CD4-positive, alpha-beta T cell treated with Interleukin-4 for 1 hour (primary cell): ENCODE measurements at places on chromosomes 1 and 21.

- no peak for DNase-seq
Measured at GRCh38 chr1:246572785-246573184, 6.5 kb downstream of the CNST start.

DNA sequence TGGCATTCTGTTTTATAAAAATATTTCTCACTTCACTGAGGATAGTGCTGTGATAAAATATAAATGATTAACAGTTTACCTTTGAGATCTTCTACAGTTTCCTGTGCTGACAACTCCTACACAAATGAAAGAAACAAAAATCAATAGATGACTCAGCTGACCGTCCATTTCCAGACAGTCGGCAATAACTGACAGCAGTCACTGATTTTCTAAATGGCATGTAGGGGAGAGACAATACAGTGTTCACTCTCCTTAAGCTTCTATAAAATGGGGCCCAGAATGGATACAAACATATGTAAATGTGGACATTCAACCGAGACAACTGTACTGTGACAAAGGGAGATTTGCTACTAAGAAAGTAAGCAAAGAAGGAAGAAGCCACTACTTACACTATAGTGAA, 34.3 kb downstream of the PCNX2 start:
- DNase-seq: no peak

DNA sequence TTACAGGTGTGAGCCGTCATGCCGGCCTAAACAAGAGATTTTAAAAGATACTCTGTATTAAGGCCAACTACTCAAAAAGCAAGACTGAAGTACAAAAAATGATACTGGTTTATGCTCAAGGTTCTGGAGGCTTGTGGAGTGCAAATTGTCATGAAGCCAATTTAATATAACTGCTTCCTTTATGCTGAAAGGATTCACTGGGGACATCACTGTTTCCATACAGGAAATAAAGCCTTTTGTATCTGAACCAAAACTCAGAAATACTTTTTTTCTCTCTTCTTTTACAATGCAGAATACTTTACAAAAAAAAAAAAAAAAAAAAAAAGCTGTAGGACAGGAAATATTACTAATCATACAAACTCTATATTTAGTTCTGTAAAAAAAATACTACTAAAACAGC, 55.5 kb upstream of the CNN3 start:
- DNase-seq: no peak

DNA sequence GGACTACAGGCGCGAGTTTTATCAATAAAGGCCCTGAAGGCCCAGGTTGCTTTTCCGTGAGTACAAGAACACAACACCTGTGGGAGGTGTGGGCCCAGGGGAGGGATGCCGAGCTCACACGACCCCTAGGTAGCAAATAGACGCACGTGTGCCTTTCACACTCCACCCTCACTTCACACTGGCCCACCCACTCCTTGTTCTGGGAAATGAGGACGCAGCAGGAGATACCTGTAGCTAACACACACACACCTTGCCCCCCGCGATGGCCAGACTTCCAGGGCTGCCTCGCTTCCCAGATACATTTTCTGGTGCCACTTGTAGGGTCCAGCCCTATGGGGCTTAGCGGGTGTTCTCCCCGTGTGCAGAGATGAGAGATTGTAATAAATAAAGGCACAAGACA, 4.3 kb upstream of the CCDC27 start:
- DNase-seq: no peak

DNA sequence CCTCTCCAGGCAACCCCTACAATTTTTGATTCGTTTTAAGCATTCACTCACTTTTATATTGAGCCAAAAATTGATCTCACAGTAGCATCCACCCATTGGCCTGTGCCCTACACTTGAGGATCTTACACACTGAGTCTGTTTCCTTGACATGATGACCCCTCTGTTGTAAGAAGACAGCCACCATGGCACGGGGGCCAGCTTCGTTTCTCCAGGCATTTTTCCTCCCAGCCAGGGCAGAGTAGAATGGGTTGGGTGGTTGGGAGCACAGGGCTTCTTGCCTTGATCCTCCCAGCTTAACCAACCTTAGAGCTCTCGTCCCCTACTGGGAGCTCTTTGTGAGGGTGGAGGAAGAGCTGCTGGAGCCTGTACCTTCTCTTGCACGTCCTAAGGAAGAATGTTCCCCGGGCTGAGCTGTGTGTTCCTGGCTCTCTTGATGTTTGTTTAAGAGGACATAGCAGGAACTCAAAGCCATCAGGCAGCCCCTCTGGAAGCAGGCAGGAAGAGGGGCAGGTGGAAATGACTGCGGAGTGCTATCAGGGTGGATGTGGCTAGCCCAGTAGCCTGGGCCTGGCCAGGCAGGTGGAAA, 213.2 kb upstream of the TMEM51 start:
- DNase-seq: no peak

GRCh38 chr1:21414015-21414414, 25.9 kb upstream of the NBPF3 start:
- DNase-seq: no peak

DNA sequence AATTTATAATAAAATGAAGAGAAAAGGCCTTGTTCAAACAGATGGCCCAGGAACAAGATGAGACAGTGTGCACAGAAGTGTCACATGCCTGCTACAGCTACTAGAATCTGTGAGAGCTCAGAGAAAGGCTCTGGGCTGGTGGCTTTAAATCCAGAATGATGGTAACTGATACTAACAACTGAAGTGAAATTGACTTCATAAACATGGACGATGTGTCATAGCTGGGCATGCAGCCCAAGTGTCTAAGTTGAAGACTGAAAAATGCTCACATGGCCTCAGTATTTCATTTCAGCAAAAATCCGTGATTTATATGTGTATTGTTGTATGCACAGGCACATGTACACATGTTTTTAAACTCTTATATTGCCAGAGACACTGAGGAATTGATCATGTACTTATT, 208.3 kb upstream of the RUNX1 start:
- DNase-seq: no peak

- DNase-seq: peak; percentile 76
Measured at GRCh38 chr1:55217226-55217986, 2.2 kb upstream of the USP24 start.

- DNase-seq: no peak
Measured at GRCh38 chr21:42512346-42513034, 1.2 kb upstream of the SLC37A1 start.

- DNase-seq: peak; percentile 83
Measured at GRCh38 chr1:152036267-152037216, at the start of gene S100A11. Gene S100A11, minus strand, starts transcription at chr1:152037004. Its CDS starts 89 bp downstream, at chr1:152036915.

- DNase-seq: no peak
Measured at GRCh38 chr21:15804247-15805005, 74.6 kb downstream of the USP25 start.

DNA sequence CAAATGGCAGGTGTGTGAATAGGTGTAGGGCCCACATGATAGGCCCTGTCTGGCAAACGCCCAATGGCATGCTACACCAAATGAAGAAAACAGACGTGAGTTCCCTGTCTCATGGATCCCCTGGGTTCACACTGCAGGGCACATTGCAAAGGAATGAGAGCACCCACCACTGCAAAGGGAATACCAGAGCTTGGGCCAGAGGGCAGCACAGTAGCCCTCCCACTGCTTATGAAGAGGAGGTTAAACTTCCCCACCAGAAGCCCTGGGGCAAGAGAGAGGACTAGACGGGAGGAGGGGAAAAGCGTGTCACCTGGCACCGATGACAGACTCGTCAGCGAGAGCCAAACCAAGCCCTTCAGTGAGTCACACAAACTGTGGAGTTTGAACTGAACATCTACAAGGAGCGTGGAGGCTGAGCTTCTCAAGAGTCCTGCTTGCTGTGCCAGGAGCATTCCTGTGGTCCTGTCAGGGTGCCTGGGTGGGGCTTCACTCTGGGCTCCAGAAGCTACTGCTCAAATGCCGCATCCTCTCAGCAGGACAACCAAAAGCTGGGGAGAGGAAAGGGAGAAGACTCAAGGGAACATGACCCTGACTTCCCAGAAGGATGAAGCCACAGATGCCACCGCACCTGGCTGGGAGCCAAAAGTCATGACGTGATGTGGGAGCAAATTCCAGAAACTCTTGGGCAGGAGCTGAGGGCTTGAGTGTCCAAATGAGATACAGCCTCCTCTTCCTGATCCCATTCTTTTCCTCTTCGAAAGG, 61.1 kb downstream of the TOMM20 start:
- no peak for DNase-seq

GRCh38 chr1:13600762-13601453, 17.3 kb downstream of the PDPN start:
- no peak for DNase-seq

- DNase-seq: no peak
Measured at GRCh38 chr1:232678185-232678886, 48.4 kb upstream of the SIPA1L2 start.

GRCh38 chr1:204924013-204924759, 53.5 kb downstream of the NFASC start:
- no peak for DNase-seq

DNA sequence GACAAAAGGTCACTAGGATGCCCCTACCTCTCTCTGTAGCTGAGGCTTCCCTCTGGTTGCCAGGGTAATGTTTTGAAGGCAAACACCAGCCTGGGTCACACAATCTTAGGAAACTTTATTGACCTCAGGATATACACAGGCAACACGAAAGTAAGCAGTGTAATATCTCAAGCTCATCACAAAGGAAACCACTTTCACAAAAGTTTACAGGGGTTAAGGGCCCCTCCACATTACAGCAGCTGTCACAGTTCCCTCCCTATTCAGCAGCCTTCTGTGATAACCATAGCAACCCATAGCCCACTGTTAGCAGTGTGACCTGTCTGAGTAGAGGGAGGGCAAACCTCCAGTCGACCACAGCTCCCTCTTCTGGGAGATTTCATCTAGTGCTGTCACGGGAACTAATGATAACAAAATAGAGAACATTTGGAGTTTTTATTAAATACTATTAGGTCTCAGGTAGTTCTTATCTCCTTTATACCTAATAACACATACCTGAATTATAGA, 149.8 kb downstream of the PTPRC start:
- peak; percentile 60 for DNase-seq

DNA sequence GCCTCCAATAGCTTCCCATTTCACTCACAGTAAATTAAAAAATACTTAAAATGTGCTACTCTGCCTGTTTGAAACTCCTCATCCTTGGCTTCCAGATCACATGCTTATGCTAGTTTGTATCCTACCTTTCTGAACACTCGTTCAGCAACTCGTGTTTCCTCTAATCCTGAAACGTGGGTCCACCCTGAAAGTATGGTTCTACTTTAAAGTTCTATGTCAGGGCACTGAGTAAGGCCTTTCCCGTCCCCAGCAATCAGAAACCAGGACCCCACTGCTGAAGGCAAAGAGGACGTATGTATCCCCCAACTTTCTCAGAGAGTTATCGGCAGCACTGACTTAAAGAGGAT, 419 bp upstream of the TSEN15 start:
- DNase-seq: no peak

- DNase-seq: no peak
Measured at GRCh38 chr1:1120866-1121591, 5.1 kb upstream of the C1orf159 start.

- no peak for DNase-seq
Measured at GRCh38 chr21:44931501-44932407, 8.1 kb upstream of the SLX9 start.

- DNase-seq: no peak
Measured at GRCh38 chr1:230849451-230850224, 18.7 kb downstream of the C1orf198 start.

GRCh38 chr1:43465505-43466067, 11.9 kb upstream of the HYI start:
- DNase-seq: no peak

GRCh38 chr1:115958866-115959265, 17.4 kb upstream of the SLC22A15 start:
- DNase-seq: no peak

DNA sequence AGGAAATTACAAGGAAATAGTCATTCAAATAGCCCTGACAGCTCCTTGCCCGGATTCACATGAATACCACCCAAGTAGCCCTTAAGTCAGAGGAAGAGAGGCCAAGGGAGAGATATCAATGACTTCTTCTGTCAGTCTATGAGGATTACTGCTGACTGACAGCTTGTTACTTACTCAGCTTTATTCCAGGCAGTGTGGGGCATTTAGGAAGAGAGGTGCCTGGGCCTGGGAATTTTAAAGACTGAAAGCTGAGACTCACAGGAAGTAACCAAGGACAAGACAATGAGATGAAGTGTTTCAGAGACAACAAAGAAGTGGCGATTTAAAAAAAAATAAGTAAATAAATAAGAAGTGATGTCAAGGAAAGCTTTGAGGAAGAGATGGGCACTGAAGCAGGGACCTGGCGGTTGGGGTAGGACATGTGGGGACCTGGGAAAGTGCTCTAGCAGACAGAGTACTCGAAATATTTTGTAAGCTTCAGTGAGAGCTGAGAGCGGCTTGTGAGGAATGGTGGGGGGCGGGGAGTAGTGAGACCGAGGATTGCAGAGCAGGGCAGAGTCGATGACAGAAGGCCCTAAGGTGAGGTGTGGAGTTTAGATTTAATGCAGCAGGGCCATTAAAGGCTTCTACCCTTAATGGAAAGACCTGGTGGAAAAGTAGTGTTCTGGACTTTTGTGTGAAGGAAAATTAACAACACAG, 58.9 kb downstream of the ST3GAL3 start:
- DNase-seq: no peak

DNA sequence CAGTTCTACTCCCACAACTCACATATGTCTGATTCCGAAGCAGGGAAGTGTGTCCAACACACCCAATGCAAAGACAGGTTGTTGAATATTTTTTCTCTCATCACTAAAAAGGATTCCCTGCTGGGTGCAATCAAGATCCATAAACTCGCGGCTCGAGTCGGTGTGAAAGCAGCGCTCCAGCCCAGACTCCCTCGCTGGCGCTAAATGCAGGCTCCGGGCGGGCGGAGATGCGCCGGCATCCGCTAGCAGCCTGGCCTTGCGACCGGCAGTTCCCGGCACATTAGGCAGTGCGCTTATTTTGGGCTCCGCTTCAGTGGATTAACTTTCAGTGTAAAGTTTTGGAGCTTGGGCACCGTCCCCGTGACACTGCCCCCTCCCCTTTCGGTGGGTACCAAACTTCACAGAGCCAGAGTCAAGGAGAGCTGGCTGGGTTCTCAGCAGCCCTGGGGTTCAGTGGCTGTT, 87.7 kb upstream of the POU3F1 start:
- DNase-seq: no peak

GRCh38 chr1:202616355-202616915, 93.8 kb downstream of the SYT2 start:
- no peak for DNase-seq

- no peak for DNase-seq
Measured at GRCh38 chr1:85137660-85138059, 63.2 kb downstream of the SYDE2 start.
